AG04449 (cell line): ENCODE measurements at places on chromosomes 2 and 18.

DNA sequence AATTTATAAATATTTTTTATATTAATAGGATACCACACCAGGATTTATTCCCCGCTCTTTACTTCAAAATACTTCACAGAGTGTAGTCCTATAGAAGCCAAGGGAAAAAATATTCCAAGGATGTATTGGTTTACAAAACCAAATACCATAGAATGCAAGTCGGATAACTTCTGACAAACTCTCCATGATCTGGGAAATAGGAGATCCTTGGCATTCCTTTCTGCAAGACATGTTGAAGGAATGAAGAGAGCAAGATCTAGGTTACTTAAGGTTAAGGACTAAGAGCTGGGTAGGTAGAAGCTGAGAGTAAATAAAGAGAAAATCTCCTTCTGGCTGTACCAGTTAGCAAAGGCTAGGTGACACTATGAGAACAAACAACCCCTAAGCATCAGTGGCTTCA, 141.2 kb downstream of the LRATD1 start:
- no peak for DNase-seq

DNA sequence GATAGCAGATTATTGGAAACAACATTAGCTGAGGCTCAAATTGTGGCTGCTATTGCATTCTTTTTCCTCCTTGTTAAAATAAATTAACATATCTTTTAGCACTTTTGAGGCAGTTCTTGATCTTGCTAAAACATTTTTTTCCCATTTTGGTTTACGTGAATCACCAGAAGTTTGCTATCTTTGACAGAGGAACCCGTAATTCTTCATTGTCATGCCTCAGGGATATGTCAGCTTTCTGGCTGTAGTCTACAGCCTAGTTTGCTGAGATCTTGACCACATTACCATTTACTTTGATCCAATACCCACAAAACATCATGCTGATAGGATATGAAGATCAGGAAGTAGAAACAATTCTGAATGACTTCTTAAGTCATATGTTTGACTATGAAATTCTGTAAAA, 25.1 kb upstream of the FANCL start:
- DNase-seq, result no peak

GRCh38 chr18:27277554-27277953, 92.4 kb upstream of the CHST9 start:
- no peak for DNase-seq

DNA sequence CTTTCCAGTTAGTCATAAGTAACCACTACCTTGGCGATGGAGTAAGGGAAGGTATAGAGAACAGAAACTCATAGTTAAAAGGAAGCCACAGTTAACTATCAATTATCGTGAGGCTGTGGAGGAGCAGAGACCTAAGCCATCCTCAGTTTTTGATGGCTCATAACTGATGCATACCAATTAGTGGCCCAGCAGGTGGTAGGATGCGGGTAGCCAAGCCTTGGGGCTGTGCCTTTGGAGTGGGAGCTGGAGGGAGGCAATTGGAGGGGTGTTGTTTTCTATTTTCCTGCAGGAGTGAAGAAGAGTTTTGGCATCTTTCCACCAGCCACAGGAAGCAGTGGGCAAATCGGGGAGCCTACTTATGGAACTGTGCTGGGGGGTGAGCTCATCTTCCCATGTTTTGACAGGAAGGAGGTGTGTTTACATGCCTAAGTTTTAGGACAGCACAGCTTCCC, 194.8 kb downstream of the TPGS2 start:
- DNase-seq, result no peak

- DNase-seq, result no peak
Observed at GRCh38 chr18:811182-811891, 705 bp downstream of the YES1 start.

GRCh38 chr2:152907046-152907445, 188.6 kb downstream of the ARL6IP6 start:
- no peak for DNase-seq

- no peak for DNase-seq
Observed at GRCh38 chr18:70382017-70382416, 93.2 kb downstream of the SOCS6 start.

DNA sequence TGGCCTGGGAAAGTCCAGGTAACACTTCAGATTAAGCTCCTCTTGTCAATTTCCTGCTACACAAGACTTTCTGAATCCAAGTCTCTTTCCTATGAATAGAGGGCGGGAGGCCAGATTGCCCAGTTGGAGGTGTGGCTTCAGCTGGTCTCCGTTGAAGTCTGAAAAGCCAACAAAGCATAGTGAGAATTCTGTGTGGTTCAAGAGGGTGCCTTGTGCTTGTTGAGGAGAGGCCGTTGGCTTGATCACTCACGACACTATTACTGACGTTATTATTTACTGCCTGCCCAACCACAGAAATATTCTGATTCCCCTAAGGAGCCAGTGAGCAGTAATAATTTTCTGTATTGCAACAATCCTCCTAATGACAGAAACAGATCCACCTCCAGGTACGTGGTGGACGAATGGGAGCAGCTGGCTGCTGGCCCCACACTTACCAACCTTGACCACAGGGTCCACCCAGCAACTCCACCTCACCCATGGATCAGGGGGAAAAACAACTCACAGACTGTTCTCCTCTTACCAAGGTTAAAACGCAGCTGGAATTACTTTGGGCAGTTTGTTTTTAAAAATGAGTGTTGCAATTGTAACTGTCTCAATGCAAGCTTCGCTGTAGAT, 21.9 kb downstream of the NRP2 start:
- no peak for DNase-seq

- no peak for DNase-seq
Observed at GRCh38 chr2:236672606-236673005, 103.0 kb downstream of the ACKR3 start.

GRCh38 chr2:166411473-166412230, 35.9 kb upstream of the SCN9A start:
- DNase-seq, result no peak

- DNase-seq, result no peak
Observed at GRCh38 chr2:28128281-28128950, 237.9 kb downstream of the BABAM2 start.

DNA sequence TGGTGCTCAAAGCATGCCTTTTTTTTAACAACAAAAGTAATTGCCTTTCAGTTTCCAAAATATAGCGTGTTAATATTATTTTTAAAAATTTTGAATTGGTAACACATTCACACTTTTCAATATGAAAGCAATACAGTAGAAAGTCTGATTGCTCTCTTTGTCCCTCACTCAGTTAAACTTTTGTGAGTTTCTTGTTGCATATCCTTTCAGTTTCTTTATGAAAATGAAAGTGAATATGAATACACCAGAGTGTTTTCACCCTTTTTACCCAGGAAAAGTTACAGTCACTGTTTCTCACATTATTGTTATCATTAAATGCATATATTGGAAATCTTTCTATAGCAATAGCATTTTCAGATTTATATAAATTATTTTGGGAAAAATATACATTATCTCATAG, 377.4 kb upstream of the CRIM1 start:
- DNase-seq, result no peak

- DNase-seq, result no peak
Observed at GRCh38 chr2:132669908-132670495, at the start of gene LYPD1. LYPD1 (minus strand) TSS chr2:132670205; CDS start chr2:132669932, 273 bp downstream.

DNA sequence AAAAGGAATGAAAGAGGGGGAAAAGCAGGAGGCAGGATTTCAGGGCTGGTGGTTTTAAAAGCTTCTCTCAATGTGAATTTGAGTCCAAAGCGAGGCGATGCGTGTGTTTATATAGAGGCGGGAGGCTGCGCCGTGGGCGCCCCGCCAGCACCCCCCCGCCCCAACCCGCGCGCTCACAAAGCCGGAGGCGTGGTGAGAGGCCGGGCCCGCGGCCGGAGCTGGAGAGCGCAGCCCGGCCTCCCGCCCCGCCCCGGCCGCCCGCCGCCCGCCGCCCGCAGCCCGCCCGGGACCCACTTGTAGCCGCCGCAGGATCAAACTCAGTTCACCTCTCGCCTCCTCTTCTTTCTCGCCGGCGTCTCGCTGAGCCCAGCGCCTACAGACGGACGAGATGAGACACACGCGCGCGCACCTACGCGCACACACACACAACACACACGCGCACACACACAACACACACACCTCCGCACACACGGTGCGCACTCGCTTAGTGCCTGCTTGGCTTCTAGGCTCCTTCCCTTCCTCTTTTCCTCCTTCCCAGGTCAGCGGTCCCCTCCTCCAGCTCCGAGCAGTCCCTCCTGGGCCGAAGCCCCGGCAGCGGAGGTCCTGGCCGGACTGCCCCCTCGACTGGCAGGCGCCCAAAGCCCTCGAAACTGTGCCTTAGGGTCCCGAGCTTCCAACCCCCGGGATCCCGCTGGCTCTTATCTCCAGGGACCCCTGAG, 1.3 kb upstream of the CYP26B1 start:
- DNase-seq, result no peak

DNA sequence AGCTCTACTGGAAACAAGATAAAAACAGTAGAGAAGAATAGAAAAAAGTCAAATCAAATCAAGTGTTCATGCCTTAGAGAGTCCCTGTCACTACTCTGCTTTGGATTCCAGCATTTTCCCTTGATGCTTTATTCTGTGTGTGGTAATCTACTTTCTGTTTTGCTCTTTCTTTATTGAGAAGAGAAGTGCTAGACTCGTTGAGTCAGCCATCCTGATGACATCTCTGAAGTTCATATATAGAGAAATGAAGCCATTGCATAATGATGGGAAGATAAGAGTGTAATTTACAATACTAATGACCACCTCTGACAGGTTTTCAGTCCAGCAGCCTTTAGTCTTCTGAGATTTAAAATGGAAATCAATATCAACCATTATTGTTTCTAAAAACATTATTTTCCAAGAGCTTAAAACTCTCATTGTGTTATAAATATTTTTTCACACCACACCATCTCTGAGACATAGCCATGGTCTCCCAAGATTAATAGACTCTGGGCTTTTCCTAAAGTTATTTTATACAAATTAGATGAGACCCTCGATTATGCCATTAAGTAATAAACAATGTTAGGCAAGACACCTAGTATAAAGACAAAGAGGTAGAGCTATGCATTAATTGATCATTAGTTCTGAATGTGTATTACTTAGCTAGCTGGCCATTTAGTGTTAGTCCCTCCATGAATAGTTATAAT, 679.0 kb upstream of the ACVR2A start:
- DNase-seq, result no peak

DNA sequence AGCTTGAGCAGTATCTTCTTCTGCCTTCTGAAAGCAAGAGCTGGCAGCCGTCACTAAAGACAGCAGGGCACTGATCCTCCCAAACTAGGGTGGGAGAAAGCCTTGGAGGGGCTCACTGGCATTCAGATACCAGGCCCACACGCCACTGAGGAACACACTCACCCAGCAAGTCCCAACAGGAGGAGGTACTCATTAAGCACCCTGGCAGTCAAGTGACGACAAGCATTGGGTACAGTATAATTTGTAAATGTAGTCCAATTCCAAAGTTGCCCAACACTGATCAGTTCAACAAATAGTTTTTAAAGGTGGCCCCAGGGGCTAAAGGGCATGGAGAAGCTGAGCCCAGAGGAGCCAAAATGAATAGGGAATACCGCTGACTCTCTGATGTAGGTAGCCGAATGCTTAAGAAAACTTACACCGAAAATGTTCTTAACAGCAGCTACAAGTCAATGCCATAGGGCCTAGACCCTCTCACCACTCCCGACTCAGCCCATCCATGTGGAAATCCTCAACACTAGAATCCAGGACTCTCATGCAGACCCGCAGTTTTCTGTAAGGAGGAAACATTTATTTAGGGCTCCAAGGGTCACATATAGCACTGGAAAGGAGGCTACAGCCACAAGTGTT, 9.9 kb downstream of the LIMS2 start:
- DNase-seq, result no peak

- no peak for DNase-seq
Observed at GRCh38 chr2:49174750-49175149, 20.4 kb upstream of the FSHR start.

GRCh38 chr18:2172881-2173280, 398.4 kb downstream of the METTL4 start:
- no peak for DNase-seq

GRCh38 chr2:25618676-25619075, 54.7 kb downstream of the DTNB start:
- no peak for DNase-seq

- no peak for DNase-seq
Observed at GRCh38 chr2:181268174-181268867, 188.9 kb upstream of the ITGA4 start.

DNA sequence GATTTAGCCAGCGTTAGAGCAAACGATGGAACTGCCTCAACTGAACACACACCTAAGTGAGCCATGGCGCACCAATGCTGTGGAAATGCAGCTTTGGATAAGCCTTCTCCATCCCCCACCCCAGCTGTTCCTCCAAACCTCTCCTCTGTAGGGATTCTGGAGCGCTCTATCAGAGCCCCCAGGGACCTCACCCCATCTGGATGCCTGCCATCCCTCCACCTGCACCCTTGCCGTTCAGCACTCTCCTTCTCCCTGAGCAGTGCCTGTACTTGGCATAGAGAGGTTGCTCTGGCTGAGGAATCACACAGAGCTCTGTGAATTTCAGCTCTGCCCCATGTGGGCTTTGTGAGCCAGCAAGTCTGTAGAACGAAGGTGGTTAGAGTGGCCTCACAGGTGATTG, 42.8 kb upstream of the INHBB start:
- no peak for DNase-seq

- DNase-seq, result no peak
Observed at GRCh38 chr18:6557057-6557769, 142.5 kb upstream of the L3MBTL4 start.

GRCh38 chr2:3291113-3291512, 86.5 kb downstream of the EIPR1 start:
- no peak for DNase-seq

GRCh38 chr2:104849101-104849500, 4.8 kb upstream of the POU3F3 start:
- no peak for DNase-seq

DNA sequence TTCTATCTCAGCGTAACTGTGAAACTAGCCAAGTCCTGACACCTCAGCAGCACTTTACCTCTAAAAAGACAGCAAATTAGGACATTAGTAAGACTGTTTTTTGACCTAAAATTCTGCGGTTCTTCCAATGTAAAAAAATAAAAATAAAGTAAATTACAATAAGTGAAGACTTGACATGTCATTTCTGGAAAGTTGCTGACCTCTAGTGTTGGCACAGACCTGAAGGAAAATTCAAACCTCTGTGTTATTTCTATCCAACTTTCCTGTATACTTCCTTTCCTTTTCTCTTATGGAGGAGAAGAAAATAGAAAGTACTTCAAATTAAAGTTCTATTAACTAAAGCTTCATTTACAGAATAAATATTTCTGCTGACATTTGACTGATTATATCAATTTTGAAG, 110.6 kb downstream of the TMEM182 start:
- DNase-seq, result no peak

DNA sequence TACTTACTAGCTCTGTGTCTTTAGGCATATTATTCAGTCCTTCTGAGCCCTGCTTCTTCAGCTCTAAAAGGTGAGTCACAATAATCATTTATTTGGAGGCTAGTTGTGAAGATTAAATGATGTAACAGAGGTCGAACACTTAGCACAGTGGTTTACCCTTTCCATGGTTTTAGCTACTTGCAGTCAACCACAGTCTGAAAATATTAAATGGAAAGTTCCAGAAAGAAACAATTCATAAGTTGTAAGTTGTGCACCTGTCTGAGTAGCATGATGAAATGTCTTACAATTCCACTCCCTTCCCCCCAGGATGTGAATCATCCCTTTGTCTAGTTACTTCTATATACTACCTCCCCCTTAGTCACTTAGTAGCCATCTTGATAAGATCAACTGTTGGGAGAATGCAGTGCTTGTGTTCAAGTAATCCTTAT, 217.6 kb upstream of the THUMPD2 start:
- no peak for DNase-seq

- DNase-seq, result no peak
Observed at GRCh38 chr2:126914811-126915500, 16.3 kb downstream of the TEX51 start.
